T-helper 22 cell (primary cell): ENCODE measurements at places on chromosomes 3 and 15.

GRCh38 chr3:133851931-133852330, 43.8 kb downstream of the RAB6B start:
- DNase-seq = no peak

- no peak for DNase-seq
These were observed 47.3 kb upstream of the BCL6 start for GRCh38 chr3:187792521-187792920.

DNA sequence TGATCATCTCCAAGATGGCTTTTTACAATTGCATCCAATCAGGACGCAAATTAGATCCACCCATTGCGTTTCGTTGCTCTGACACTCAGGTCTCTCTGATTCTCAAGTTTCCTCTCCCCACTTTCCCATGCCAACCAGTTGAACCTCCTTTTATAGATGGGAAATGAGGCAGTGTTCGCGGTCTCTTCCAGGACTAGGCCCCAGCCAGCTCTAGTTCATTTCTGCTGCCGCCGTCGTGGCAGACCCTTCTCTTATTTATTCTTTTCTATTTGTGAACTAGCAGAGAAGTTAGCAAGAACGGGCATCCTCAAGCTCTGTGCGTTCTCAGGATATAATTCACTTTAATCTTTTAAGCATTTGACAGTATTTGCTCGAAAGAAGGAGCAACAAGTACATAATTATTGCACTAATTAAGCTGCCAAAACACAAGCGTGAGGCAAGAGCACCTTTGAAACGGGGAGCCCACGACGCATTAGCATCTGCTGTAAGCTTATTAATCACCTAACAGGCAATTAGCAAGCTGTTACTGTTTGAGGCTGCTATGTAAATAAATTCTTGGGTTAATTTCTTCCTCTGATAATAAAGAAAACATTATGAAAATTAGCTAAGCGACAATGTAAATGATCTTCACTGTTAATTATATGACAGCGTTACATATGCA, 246.4 kb upstream of the TLE3 start:
- no peak for DNase-seq

GRCh38 chr3:194953291-194953690, 267.6 kb downstream of the FAM43A start:
- DNase-seq = no peak

DNA sequence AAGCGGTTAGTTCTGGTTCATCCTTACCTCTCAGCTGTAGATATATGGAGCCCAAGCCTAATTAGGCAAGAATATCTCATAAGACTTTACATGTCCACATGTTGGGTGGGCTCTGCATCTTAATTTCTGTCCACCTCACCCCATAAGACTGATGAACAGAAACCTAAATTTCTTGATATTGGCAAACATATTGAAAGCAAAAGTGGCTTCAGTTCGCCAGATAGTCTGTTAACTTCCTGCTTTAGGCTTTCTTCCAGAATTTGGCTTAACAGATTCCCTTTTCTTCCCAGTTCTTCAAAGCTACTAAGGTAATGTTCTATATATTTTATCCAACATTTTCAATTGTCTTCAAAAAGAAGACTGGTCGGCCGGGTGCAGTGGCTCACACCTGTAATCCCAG, 19.7 kb downstream of the GABPB1 start:
- no peak for DNase-seq
